ENCODE measurements at places on chromosomes 11 and 22.

DNA sequence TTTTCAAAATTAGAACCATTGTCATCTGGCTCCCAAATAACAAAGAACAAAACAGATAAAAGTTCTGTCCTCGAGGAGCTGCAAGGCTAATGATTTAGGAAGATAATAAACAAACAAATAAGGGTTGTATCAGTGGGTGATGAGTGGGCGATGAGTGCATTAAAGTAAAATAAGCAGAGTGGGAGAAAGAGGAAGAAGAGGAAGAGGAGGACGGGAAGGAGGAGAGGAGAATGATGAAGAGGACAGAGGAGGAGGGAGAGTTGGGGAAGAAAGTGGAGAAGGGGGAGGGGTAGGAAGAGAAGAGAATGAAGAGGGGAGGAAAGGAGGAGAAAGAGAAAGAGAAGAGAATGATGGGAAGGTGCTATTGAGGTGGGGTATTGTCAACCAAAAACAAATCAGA is 33.4 kb upstream of the ISX start:
- DNase-seq = no peak

DNA sequence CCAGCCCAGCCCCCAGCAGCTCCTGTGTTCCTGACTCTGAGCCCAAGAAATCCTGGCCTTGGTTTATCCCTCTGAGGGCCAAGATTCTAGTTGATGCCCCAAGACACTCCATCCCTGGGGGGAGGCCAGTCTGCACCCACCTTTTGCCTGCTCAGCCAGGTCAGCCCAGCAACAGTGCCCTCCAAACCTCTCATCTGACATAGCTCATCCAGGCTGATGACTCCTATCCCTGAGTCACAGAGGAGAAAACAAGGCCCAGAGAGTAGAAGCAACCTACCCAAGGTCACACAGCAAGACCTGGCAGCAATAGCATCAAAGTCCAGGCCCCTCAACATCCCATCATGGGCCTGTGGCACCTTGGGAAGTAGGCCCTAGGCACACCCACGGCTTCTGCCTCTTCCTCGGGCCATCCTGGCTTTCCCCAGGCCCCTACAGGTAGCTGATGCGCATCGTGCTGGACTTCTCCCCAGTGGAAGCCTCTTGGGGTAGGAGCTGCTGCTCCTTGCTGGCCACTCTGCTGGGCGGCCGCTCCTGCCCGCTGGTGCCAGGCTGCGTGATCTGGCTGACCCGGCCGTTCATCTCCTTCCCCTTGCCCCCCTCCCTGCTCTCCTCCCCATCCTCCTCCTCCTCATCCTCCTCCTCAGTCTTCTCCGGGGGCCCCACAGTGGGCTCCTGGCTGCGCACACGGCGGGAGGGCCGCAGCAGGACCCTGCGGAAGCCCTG is 6.0 kb downstream of the SSTR3 start:
- no peak for DNase-seq

DNA sequence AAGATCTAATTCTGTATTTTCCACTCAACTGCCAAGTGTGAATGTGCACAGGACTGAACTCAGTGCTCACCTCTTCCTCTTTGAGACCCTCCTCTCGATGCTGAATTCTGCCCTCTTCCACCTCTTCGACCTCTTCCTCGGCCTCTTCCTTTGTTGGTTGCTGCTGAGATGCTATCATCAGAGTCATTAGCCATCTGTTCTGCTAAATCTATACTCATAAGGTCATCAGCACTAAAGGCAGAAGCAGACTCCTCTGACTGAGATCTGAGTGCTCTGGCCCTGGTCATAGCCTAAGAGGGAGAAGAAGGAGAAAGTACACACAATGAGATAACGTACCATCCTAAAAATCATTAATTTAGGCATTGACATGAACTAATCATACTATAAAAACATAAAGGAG is 45.9 kb upstream of the GPR83 start:
- DNase-seq = no peak

DNA sequence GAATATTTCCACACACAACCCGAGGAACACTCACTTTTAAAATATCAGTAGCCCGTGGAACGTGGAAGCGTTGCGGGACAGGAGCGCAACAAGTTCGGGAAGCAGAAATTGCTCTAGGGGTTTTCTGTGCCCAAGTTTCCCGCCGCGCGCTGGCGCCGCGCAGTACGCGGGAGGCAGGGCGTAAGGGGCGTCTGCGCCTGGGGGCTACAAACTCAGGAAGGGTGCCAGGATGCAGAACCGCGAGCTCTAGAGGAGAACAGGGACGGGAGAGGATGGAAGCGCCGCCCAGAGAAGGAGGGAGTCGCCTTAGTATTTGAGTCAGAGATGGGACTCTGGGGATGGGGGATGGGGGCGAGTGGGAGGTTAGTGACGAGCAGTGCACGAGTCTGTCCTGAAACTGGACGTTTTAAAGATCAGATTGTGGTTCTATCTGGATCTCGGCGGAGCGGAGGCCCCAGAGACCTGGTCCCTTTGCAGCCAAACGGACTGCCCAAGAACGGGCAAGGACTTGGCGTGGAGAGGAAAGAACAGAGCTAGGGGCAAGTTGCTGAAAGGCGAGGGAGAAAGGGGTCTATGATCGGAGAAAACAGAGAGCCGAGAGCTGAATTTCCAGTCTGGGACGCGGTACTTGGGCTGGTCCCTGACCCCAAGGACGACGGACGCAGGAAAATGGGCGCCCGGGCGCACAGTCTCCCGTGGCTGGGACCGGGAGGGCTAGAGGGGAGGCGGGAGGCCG is 4.7 kb downstream of the BSX start:
- no peak for DNase-seq

- DNase-seq = no peak
Measured at GRCh38 chr11:64226507-64227051, 505 bp downstream of the NUDT22 start.

GRCh38 chr11:68338051-68338780 is 25.8 kb downstream of the LRP5 start:
- no peak for DNase-seq

DNA sequence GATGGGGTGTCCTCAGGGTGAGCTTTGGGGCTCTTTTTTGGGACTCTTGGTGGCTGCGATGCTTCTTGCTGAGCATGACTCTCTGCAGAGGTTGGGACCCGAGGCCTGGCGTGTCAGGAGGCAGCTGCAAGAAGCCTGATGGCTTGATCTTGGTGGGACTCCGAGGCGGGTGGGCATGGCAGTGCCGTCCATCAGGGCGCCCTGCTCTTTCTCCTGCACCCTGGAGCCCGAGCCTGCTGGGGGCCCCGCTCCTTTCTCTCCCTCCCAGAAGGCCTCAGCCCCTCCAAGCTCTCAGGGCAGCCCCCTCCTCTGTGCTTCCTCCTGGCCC is 432.7 kb downstream of the TBC1D22A start:
- DNase-seq = no peak

DNA sequence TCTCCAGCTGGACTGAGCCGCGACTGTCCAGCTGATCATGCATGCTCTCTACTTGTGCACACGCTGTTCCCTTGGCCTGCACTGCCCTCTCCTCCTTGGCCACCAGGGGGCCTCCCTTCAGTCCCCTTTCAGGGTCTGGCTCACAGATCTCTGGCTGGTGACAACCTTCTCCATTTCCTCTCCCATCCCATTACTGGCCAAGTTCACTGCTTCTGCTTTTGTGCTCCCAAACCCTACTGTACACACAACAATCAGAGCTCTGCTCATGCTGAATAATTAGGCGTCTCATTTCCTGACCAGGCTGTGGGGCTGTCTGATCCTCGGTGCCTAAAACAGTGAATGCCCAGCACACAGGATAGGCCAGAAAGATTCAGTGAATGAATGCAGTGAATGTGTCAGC is 224.0 kb upstream of the NARS2 start:
- DNase-seq = no peak

GRCh38 chr22:26194877-26195276 is 25.6 kb downstream of the SEZ6L start:
- DNase-seq = no peak

- no peak for DNase-seq
Measured at GRCh38 chr11:14079011-14079410, 116.5 kb downstream of the SPON1 start.

DNA sequence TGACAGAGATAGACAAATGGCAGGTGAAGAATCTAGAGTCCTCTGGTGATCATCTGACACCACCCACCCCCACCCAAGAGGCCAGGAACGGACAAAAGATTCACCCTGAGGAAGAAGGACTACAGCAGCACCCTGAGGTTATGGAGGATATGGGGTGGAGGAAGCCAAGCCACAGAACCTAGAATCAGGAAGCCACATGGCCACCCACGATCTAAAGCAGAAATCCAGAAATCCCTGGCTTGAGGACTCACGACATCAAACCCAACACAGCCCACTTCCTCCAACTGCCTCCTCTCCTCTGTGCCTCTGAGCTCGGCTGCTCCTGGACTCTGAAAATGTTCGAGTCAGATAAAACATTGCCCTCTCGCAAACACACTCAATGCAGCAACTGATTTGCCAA is 364.3 kb downstream of the SHANK2 start:
- no peak for DNase-seq

DNA sequence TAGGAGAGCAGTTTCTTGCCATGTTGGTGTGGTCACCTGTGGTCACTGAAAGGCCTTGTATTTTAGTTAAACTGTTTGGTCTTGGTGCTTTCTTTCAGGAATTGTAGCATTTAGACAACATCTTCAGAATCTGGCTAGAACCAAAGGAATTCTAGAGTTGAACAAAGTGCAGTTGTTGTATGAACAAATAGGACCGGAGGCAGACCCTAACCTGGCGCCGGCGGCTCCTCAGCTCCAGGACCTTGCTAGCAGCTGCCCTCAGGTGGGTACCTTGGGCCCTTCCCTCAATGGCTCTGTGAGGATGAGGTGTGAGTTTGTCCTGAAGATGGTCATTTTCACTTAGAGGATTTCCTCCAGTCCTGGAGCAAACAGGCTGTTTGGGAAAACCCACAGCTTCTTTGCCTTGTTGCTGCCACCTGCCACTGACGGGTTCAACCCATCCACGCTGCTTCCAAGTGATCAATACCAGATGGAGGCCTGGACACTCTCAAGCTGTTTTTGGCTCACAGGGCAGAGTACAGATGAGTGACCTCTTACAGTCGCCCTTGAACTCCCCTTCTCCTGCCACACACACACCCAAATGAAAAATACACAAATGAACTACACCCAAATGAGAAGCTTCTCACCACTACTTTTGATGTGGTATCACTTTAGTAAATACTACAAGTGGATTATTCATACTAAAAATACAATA is 45.2 kb downstream of the PPP2R1B start:
- no peak for DNase-seq

DNA sequence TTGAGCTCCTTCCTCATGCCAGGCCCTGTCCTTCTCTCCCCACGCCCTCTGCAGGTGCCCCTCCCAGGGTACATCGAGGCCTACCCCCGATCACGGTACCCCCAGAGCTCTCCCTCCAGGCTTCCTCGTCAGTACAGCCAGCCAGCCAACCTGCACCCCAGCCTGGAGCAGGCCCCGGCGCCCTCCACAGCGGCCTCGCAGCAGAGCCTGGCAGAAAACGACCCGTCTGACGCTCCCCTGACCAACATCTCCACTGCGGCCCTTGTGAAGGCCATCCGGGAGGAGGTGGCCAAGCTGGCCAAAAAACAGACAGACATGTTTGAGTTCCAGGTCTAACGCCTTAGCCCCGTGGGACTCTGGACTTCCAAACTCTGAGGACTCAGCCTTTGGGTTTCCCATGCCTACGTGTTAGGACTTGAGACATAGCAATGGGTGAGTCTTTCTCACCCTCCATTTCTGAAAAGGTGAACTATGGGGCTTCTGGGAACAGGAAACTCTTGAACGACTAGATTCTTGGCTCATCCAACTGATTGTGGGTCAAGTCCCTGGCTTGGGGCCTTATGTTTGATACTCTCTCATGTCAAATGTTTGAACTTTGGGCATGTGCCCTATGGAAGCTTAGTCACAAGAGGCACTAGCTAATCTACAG is 32.7 kb downstream of the C11orf91 start:
- DNase-seq = no peak

DNA sequence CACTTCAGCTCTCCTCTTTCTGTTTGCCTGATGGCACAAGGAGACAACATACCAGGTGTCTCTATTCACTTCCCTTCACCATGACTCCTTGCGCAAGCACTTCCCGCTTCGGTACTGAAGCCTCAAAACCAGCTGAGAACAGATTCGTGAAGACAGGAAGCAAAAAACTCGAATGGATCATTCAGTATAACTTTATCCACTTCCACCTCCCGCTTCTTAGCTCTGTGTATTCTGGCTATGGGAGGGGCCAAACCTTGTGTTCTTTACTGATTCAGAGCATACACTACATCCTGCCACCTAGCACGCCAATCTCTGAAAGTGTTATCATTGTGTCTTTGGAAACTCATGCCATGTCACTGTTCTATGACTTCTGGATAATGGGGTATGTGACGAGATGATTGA is 62.2 kb upstream of the ADA2 start:
- no peak for DNase-seq

DNA sequence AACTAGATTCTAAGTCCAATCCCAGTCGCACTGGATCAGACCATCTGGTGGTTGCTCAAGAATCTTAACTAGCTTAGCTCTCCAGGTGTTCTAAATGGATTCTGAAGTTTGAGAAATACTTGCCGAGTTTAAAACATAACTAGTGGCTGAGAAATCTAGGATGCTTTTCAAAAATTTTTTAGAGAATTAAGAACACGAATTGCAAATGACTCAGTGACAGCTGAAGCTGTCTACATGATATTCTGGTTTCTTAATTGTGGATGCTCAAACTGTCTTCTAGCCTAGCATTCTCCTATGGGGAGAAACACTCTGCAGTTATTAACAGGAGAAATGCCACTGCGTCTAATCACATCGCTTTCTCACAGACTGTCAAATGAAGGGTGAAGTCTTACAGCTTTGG is 20.2 kb upstream of the TP53AIP1 start:
- DNase-seq = no peak

DNA sequence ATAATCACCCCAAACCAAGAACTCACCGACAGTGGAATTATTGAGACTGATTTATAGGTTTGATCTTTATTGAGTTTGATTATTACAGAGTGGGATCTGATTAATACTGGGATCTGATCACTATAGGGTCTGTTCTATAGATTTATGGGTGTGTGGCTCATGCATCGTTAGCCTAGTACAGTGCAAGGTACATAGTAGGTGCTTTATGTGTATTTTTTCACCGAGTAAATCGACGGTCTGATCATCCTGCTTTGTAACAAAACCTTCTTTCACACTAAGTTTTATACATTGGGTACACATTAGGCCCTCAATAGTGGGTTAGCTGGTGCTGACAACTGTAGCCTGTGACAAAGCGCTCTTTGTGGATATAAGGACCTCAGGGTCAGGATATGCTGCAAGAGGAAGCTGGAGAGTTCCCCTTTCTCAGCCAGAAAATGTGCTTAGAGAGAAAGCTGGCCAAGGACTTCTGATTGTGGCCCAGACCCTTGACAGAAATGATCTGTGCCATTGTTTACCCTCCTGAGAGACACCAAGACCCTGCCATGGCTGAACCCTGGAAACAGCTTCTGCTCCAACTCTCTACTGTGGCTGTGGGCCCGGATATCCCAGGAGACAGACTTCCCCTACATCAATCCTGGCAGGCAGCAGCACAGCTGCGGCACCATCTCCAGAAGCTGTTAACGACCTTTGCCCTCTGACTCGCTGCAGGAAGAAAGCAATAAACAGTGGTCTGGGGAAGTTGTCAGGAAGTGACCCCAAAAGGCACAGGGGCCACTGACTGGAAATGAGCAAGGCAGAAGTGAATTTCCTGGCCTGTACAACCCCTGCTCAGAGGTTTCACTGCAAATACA is 16.1 kb upstream of the TPP1 start:
- DNase-seq = no peak

- no peak for DNase-seq
Measured at GRCh38 chr11:65973439-65974110, 12.0 kb downstream of the SART1 start.

- DNase-seq = no peak
Measured at GRCh38 chr11:119099711-119100110, 1.9 kb downstream of the DPAGT1 start.

- DNase-seq = no peak
Measured at GRCh38 chr11:31262761-31263160, 106.8 kb downstream of the DCDC1 start.
